Activated CD4-positive, alpha-beta T cell treated with anti-CD3 and anti-CD28 coated beads, Interleukin-2, amount 50 U/mL, for 4 hours (primary cell): ENCODE measurements at places on chromosomes 6 and 20.

GRCh38 chr6:169957351-169957963, 206.0 kb downstream of the ERMARD start:
- DNase-seq = no peak

GRCh38 chr20:37867289-37868195, 35.4 kb upstream of the VSTM2L start:
- no peak for DNase-seq

DNA sequence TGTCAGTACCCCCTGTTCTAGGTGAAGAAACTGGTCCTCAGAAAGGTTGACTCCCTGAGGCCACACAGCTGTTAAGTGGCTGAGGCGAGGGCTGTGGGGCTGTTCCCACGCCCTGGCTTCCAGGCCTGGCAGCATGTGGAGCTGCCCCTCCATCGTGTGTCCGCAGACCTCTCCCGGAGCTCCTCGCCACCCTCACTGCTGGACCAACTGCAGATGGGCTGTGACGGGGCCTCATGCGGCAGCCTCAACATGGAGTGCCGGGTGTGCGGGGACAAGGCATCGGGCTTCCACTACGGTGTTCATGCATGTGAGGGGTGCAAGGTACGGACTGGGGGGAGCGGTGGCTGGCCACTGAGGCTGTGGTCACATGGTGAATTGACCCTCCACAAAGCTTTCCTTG, 32.2 kb upstream of the FANCE start:
- no peak for DNase-seq

- DNase-seq = peak; percentile 22
These were observed 15.4 kb upstream of the IP6K3 start for GRCh38 chr6:33761922-33762629.

GRCh38 chr20:44901974-44902373, 7.9 kb upstream of the PABPC1L start:
- DNase-seq = no peak

- no peak for DNase-seq
These were observed 12.9 kb upstream of the WFDC2 start for GRCh38 chr20:45456632-45457031.

DNA sequence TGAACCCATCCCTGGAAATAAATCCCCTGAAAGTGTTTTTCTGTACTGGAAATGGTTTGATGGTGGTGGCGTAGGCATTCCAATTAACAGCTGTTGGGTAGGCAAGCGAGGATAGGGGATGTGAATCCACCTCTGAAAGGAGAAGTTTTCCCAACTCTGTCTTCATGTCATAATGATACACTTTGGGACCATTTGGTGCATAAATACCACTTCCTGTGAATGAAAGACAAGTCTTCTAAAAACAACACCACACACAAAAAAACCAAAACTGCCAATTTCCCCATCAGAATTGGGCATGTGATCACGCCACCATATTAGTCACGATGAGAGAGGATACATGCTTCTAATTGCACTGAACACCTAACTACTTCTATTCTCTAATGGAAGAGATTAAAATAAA, 6.4 kb downstream of the VNN2 start:
- DNase-seq = no peak

DNA sequence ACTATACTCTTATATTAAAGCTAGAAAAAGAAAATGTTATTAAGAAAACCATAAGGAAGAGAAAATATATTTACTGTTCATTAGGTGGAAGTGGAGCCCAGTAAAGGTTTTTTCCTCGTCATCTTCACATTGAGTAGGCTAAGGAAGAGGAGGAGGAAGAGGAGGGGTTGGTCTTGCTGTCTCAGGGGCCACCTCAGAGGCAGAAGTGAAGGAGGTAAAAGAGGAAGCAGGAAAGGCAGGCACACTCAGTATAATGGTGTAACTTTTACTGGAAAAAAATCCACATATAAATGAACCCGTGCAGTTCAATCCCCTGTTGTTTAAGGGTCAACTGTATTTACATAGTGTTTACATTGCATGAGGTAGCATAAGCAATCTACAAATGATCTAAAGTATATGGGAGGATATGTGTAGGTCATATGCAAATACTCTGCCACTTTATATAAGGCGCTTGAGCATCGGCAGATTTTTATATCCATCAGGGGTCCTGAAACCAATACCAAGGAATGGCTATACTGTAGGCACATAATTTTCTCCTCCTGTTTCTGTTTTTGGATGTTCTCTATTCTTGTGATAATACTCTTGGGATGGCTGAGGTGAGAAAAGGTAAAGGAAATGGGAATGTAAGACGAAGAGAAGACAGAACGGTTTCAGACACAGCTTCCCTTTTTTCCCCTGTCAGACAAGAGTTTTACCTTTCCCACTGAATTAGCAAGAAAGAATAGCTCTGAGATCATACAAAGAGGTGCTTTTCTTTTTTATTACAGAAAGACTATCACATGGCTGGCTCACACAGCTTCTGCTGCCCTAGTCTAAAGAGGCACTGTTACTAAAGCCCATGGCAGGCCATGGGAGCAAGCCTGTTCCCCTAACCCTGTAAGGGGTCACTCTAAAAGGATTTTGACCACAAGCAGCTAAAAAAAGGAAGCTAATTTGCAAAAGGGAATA, 59.9 kb downstream of the NUDT3 start:
- no peak for DNase-seq

GRCh38 chr6:169407325-169407724, 153.7 kb upstream of the THBS2 start:
- no peak for DNase-seq

DNA sequence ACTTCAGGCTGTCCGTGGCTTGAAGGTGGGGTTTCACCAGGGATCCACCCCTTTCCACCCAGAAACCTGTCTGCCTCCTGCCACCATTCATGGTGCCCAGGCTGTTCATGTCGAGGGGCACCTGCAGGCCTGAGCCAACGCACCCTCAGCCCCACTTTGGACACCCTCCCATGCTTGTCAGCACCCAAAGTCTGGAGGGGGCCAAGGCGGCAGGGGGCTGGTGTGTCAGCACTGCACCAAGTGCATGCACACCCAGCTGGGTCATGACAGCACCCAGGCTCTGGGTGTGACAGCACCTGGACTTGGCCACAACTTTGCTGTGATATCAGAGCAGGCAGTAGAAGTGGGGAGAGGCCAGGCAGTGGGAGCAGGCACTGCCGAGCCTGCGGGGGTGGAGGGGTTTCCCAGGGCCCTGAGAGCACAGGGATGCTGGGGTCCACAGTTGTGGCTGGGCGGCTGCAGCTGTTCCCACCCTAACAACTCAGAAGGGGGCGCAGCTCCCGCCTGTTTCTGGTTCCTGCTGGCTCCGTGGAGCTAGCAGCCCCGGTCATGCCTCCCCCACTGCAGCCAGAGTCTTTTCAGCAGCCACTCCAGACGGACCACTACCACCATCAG, 33.3 kb upstream of the GRM4 start:
- no peak for DNase-seq

- no peak for DNase-seq
These were observed 574 bp downstream of the ARHGAP40 start for GRCh38 chr20:38602185-38602581.

GRCh38 chr6:110609101-110609500, 132.7 kb upstream of the SLC22A16 start:
- DNase-seq = no peak

GRCh38 chr6:28468056-28468455, 24.8 kb upstream of the ZSCAN23 start:
- DNase-seq = no peak

DNA sequence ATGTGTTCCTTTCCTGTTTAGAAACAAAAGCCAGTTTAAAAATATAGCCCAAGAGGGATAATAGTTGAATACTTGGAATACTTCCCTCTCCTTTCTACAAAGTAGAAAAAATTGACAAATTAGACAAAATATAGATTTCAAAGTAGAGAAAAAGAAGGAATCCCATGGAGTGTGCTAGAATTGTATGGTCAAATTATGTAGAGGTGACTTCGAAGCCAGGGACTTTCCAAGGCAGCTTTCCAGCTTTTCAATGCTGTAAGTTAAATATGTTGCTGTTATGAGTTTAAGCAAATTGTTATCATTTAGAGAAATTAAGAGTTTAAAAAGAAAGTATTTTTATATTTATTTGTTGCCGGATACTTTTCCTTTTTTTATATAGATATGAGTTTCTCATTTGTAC, 415.5 kb upstream of the OPRM1 start:
- no peak for DNase-seq

DNA sequence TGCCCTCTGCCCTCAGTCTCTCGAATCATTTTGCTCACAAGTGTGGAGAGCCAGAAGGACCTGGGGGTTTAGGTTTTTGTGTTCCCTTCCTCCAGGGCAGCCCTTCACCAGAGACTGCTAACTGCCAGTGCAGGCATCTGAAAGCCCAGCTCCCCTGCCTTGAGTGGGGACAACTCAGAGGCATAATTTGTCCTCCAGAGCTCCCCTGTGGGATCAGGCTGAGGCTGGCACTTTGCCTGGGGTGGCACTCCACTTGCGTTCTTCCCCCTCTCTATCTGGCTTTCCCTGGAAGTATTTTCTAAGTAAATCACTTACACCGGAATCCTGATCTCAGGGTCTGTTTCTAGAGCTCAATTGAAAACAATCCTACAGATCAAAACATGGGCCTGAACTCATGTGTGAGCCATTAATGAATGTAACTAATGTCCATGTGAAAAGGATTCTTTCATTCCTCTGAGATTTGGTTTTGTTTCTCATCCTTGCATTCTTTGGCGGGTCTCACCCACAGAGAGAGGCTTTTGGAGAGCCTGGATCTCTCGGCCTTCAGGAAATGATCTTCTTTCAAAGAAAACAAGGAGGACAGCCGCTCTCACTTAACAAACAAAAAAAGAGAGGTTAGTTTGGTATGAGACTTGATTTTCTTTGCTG, 125.7 kb upstream of the RIPOR2 start:
- no peak for DNase-seq

- no peak for DNase-seq
These were observed 30.9 kb upstream of the XRN2 start for GRCh38 chr20:21272279-21272678.

GRCh38 chr6:128161263-128161662, 260.4 kb upstream of the THEMIS start:
- no peak for DNase-seq

- no peak for DNase-seq
These were observed 238.6 kb upstream of the PMEPA1 start for GRCh38 chr20:57948180-57948955.

GRCh38 chr20:13397300-13397724, 176.2 kb downstream of the ISM1 start:
- DNase-seq = no peak

DNA sequence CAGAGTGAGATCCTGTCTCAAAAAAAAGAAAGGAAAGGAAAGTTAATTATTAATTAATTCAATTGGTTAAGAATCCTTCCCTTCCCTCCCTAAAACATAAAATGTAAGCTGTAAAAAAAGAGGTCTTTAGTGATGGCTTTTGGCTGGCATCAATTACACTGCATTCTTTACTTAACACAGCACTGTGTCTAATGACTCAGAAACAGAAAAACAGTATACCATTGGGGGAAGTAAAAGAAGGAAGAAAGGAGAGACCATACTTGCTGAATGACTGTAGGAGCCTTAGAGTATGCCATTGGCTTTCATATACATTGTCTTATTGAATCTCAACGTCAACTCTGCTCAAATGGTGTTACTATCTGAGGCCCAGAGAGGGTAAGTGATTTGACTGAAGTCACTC, 18.3 kb upstream of the CITED2 start:
- DNase-seq = no peak

DNA sequence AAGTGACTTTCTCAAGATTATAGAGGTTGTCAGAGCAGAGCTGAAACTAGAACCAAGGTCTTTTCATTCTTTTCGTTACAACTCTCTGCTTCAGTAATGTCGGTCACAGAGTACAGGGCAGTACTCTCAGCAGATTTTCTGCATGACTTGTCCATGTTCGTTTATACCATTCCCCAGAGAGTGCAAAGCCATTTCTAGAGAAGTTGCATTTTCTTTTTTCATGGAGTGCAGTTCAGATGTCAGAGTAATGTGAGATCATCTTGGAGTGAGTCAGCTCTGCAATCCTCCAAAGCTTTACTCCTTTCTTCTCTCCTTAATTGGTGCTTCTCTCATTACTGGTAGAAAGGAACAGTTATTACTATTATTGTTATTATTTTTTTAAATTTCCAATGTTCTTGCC, 115.6 kb upstream of the B3GAT2 start:
- DNase-seq = no peak

DNA sequence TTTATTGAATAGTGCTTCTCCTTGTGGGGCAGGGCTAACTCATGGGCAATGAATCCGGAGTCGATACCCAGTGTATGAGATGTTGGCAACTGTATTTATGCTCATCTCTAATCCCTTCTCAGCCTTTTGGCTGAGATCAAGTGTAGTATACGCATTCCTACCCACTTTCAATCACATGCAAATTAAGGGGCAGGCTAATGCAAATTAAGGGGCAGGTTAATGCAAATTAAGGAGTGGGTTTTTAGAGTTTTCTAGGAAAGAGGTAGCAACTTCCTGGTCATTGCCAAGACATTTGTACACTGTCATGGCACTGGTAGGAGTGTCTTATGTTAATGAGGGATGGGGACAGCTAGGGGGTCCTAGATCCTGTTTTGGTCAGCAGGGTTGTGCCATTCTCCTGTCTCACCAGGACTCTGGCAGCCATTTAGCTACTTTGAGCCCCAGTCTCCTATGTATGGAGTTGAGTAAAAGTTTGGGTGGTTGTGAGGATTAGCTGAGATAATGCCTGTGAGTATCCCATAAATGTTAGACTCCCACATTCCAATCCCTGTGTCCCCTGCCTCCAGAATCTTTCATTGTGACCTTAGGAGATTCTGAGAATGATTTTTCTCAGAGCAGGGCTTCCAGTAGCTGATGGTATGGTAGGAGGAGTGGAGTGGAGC, at the start of gene CNBD2:
CNBD2 (plus strand) TSS at position 612 of the 662 bp plus-strand sequence. CDS start 173 bp downstream, outside the sequence.
- DNase-seq = no peak

GRCh38 chr6:157054531-157054979, 268.8 kb downstream of the TMEM242 start:
- DNase-seq = peak; percentile 36

- no peak for DNase-seq
These were observed 439.3 kb upstream of the SULF2 start for GRCh38 chr20:48224533-48225050.

GRCh38 chr20:17171746-17172280, 55.0 kb upstream of the PCSK2 start:
- no peak for DNase-seq

DNA sequence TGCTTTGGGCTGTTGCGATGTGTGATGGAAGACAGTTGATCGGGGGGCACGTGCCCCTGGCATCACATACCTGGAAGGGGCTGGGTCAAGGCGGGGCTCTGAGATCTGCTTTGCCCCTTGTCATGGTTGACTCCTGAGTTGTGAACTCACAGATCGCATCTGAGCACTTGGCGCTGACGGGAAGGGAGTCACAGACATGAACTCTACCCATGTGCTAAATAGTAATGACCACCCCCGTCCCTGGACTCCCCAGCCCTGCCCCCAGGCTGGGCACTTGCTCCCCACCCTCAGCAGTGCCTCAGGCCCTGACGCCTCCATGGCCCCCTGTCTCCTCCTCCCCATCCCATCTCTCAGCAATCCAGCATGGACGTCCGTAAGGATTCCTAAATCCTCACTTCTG, 107.0 kb downstream of the SYNDIG1 start:
- DNase-seq = no peak

DNA sequence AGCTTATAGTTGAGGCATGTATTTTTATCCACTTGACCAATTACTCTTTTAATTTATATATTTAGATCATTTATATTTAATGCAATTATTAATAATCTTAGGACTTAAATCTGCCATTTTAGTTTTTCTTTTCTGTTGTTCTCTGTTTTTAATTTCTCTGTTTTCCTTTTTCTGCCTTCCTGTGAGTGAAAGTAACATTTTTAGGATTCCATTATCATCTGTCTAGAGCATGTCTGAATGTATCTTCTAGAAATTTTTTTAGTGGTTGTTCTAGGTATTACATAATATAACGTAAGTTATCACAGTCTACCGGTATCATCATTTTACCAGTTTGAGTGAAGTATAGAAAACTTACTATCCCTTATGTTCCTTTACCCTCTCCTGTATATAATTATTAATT, 197.3 kb downstream of the UNC5CL start:
- no peak for DNase-seq
